ENCODE measurements at places on chromosomes 3 and 15.

GRCh38 chr3:156617145-156617544 lies 57.2 kb upstream of the TIPARP start:
- DNase-seq = no peak

DNA sequence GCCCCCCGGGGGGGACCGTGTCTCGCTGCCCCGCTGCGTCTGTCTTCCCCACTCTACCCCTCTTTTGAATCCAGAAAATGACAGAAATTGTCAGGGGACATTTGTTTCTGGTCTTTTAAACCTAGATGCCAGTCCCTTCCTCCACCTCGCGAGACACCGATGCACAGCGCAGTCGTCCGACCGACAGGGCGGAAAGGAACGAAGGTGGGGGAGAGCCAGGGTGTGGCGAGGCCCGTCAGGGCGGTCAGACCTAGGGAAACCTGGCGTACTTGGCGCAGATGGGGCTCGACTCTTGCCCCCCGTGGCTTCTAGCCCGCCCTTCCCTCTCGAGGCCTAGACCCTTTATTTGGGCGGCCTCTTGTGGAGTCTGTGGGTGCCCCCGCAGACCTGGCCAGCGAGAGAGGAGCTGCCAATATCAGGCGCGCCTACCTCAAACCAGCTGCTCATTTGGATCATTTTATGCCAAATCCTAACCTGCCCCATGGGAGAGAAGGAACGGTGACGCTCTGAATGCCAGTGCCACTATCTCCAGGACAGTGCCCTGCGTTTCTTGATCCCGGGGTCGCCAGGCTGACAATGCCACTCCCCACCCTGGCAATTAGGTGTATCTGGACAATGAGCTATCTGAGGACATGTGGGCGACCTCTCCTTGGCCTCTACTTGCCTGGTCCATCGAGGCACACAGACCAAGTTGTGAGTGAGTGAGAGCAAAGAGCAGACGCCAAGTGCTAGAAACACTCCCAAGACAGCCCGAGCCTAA lies 500 bp upstream of the RAB6B start:
- no peak for DNase-seq

GRCh38 chr3:30659270-30660130 lies 53.1 kb downstream of the TGFBR2 start:
- no peak for DNase-seq

DNA sequence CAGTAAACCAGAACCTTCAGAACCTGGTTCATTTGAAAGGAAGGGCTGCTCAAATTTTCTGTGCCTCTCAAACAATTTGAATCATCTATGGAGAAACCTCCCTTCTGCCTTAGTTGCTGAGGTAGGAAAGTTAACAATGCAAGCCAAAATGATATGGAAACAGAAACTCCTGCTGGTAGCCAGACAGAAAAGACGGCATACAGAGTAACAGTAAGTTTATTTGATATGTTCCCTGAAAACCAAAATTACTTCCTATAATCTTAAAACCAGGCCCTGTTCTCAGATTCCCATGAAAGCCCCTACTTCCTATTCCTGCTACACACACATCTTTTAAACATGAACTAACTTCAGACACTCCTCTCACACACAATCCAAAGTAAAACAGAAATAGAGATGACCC lies 86.2 kb downstream of the TBC1D5 start:
- no peak for DNase-seq

DNA sequence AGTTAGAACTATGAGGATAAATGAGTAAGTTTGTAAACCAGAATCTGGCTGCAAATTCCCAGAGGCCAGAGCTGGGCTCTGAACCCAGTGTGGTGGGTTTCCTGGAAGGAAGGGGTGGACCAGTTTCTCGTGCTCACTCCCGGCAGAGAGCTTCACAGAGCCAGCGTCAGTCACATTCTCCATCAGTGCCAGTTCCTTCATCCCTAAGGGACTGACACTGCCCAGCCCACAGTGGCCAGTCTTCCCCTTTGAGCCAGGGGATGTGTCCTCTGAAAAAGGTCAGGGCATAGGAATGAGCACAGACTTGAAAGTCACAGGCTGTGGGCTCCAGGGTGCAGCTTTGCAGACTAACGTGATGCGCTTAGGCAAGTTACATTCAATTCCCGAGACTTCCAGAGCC lies 135.8 kb upstream of the HACD2 start:
- no peak for DNase-seq

- no peak for DNase-seq
Observed at GRCh38 chr15:47933865-47934264, 186.9 kb upstream of the SLC24A5 start.

GRCh38 chr3:12405432-12406272 lies 78.6 kb upstream of the TSEN2 start:
- DNase-seq = no peak
